ENCODE measurements at places on chromosomes 4 and X.

DNA sequence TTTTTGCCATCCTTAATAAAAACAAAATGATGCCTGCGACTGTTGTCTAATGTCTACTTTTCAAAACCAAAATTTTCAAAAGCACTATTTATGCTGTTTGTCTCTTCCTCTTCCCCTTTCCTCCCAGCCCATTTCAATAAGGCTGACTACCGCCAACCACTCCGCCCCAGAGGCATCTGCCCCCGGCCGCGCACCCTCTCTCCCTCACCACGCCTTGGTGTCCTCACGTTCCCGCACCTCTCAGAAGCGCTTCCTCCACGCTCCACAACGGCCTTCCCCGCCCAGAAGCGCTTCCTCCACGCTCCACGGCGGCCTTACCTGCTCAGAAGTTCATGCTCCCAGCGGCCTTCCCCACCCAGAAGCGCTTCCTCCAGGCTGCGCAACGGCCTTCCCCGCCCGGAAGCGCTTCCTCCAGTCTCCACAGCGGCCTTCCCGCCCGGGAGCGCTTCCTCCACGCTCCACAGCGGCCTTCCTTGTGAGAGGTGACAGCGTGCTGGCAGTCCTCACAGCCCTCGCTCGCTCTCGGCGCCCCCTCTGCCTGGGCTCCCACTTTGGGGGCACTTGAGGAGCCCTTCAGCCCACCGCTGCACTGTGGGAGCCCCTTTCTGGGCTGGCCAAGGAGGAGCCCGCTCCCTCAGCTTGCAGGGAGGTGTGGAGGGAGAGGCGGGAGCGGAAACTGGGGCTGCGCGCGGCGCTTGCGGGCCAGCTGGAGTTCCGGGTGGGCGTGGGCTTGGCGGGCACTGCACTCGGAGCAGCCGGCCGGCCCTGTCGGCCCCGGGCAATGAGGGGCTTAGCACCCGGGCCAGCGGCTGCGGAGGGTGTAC, 490.4 kb upstream of the ZFP42 start:
- no peak for DNase-seq

DNA sequence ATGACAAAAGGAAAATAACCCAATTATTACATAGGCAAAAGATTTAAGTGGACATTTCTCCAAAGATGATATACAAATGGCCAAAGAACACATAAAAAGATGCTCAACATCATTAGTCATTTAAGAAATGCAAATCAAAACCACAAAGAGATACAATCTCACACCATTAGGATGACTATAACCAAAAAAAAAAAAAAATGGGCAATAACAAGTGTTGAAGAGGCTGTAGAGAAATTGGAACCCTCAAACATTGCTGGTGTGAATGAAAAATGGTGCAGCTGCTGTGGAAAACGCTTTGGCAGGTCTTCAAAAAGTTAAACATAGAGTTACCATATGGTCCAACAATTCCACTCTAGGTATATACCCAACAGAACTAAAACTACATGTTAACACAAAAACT, 5.6 kb upstream of the PRDX4 start:
- no peak for DNase-seq

GRCh38 chrX:42027367-42028000, 104.1 kb upstream of the CASK start:
- DNase-seq, result no peak

GRCh38 chrX:12956704-12957534, 18.0 kb upstream of the TMSB4X start:
- no peak for DNase-seq

GRCh38 chrX:19739683-19740082, 147.7 kb downstream of the SH3KBP1 start:
- no peak for DNase-seq

DNA sequence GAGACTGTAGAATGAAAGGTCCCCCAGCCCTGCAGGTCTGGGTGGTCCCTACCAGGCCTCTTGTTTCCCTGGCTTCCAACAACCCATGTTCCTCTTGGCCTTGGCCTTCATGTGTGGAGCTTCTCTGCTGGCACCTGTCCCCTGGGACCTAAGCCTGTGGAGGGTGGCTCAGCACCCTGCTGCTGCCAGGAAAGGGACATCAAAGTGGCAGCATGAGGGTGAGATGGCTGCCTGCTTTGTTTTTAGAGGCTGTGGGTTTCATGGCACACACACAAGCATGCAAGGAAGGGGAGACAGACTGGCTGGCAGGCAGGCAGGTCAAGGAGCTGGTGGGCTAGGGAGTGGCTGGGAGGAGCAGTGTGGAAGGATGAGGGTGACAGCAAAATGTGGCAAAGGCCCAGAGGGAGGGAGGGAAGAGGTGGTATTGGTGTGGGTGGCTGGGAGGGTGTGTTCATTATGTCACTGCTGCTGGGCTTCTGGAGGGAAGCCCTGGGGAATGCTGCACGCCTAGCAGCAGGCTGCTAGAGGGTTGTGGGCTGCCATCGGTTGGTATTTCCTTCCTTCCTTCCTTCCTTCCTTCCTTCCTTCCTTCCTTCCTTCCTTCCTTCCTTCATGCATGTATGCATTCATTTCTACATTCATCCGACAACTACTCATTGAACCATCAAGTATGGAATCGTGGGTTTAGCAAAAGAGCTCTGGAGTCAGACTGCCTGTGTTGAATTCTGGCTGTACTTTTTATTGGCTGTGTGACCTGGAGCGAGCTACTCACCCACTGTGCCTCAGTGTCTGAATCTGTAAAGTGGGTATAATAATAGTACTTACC, 128.7 kb upstream of the PJA1 start:
- no peak for DNase-seq

DNA sequence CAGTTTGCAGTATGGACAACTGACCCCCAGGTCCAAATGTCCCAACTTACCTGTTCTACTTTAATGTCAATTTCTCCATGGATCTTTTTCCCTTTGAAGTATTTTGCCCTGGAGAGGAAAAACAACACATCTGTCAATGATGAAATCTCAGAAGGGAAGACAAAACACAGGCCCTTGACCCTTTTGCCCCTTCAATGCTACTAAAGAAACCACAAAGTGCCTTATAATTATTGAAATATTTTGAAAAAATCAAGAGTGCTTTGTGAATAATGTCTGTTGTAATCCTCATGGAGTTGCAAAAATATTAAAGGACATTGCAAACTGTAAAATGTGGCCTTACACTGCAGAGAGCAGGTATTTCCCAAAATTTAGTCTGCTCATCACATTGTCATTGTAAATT, 12.6 kb downstream of the SYN1 start:
- no peak for DNase-seq

DNA sequence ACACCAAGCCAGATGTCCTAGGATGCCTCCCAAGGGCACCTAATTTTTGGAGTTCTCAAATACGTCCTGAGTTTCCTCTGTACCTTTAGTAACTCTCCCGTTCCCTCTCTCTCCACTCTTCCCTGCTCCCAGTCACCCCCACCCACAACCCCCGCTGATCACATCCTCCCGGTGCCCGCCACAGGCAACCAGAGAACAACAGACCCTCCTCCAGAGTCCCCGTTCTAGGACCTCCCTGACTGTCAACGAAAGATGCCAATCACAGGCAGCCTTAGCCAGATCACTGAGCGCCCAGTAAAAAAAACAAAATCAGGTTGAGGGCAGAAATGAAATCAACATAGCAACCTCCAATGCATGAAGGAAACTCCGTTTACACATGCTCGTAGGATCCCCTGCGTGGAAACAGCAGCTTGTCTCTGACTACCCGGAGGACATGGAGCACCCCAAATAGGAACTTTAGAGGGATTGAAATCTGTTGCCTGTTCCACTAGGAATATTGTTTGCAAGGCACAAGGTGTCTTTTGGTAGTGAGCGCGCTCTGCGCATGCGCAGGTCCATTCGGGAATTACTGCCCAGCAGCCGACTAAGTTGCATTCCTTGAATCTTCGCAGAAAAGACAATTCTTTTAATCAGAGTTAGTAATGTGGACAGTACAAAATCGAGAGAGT, at the start of gene GABRB1:
Gene GABRB1, plus strand, starts transcription at position 557 of the 668 bp plus-strand sequence.
- DNase-seq, result peak; percentile 74

GRCh38 chrX:3777416-3777815, 64.0 kb upstream of the PRKX start:
- no peak for DNase-seq

DNA sequence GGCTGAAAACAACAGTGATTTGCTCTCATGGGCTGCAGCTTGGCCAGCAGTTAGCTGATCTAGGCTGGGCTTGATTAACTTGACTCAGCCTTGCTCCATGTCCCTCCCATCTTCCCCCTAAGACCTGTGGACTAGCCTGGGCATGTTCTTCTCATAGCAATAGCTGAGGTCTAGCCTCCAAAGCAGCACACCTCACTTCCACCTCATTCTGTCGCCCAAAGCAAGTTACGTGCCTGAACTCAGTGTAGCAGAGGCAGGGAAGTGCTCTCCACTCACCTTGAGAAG, 62.2 kb downstream of the EVC start:
- DNase-seq, result no peak

DNA sequence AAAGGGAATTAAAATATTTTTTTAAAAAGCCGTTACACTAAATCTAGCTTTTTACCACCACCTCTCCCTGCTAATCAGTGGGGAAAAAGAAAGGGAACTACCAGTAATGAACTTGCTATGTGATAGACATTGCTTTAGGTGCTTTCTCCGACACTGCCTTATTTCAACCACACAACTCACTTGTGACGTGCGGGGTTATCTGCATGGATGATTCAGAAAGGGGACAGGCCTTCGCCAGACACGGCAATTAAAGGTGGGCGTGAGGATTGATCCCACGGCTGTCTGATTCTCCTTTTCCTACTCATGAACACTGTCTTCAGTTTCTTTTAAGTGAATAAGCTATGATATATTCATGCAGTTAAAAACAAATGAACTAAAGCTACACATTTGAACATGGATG, 882 bp upstream of the CXCR3 start:
- DNase-seq, result no peak

- no peak for DNase-seq
Measured at GRCh38 chrX:17923546-17923945, 62.4 kb upstream of the RAI2 start.

- no peak for DNase-seq
Measured at GRCh38 chr4:1794809-1795298, 1.8 kb downstream of the FGFR3 start.

DNA sequence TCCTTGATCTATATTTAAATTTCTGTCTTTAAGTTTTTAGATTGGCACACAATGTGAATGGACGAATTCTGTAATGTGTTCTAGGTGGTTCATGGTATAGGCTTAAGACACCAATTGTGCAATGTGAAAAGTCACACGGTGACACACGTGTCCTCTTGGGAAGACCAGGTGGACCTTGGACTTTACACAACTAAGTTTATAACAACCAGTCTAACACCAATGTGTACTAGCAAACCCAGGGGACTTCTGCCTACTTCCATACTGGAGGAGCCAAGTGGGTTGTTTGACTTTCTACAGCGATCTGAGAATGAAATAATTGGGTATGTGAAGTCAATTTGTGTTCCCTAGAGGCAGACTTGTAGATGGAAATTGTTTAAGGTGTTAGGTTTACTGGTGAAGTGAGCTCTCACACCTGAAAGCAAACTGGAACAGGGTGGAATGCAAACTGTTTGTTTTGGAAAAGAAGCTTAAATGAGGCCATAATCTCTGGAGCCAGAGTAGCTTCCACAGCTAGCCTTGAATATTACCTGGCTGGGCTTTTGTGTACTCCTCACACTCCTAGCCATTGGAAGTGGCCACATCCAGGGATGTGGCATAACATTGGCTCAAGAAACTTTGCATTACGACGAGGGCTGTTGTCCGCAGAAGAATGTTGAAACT, 45.9 kb upstream of the WDR1 start:
- no peak for DNase-seq

GRCh38 chrX:71282514-71283402, 677 bp upstream of the NONO start:
- DNase-seq, result no peak

GRCh38 chrX:72478853-72479252, 93.8 kb downstream of the HDAC8 start:
- DNase-seq, result no peak

DNA sequence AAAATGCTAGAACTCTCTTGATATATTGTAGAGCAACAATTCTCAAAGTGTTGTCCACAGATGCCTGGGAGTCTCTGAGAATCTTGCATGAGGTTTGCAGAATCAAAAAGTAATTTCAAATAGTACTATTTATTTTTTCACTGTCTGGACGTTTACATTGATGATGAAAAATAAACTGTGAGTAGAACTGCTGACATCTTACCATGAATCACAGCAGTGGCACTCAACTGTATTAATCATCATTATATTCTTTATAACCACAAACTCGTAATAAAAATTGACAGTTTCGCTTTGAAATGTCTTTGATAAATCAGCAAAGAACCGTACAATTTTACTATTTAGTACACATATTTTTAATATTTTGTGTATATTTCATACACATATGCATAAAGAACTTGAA, 94.5 kb downstream of the NAF1 start:
- DNase-seq, result no peak

- no peak for DNase-seq
Measured at GRCh38 chrX:109967156-109967555, 35.8 kb upstream of the TMEM164 start.
